ENCODE measurements at places on chromosomes 11 and 22. TPM values are rescaled to one million over a fixed set of nuclear protein-coding genes. Genes with fewer than 3 reads are reported as not detected.

Gene VSIG10L2
- not detected for total RNA-seq

GRCh38 chr11:69729252-69729651 lies 25.4 kb upstream of the FGF19 start:
- DNase-seq = no peak

DNA sequence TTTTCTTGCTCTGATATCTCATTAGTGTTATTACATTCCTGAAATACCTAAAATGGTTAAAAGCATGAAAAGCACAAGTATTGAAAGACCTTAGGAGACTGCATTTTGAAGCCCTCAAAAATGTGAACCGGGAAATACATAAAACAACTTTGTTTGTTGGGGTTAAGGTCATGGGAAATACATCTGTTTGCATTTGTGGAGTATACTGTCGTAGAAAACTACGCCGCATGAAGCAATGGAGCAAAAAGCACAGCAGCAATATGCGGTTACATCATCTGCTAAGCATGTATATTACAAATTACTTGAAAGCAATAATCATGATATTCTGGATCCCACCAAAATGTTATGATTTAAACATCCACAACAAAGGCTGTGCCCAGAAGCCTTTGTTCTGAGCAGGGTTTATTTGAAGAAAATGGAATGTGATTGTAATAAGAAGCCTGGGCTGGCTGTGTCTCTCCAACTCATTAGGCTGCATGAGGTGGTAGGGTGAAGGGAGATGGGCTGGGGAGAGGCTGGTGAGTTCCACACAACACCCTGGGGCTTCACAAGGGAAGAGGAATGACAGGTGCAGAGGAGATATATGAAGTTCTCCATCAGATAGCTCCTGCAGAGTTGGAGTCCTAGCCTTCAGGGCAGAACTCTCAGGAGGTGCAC lies 64.7 kb upstream of the LIN7C start:
- DNase-seq = no peak

Gene SYT12
- total RNA-seq = not detected

DNA sequence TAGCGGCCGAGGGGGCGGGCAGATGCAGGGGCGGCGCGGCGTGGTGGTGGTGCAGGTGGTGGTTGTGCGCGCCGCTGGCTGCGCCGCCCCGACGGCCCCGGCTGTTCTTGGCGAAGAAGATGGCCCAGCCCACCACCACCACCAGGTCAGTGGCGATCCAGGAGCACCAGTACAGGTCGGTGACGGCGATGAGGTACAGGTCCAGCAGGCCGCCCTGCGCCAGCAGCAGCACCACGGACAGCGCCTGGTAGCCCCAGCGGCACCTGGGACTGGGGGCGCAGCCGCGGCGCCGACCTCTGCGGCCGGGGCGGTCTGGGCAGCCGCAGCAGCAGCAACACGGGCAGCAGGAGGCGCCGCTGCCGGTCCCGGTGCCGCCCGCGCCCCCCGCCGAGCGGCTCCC lies 879 bp downstream of the TMEM121B start:
- DNase-seq = no peak
